ENCODE measurements at places on chromosomes 5 and 9.

GRCh38 chr9:88076286-88077070 is 61.8 kb downstream of the SPATA31C2 start:
- peak; percentile 72 for DNase-seq

DNA sequence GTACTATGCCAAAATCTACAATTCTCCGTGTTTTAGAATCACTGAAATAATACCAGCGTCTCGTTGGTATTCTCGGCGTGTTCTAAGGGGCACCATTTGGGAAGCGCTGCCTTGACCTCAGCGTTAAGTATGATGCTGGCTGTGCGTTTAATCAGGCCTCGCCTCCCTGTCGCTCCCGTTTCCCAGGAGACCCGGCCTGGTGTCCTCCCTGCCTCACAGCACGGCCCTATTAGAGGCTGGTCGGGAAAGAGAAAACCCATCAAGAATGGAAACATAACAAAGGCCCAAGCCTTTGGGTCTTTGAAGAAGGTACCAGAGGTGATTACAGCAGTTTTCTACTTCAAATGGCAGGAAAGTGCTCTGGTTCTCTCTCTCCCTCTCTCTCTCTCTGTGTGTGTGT is 30.0 kb downstream of the GFPT2 start:
- no peak for DNase-seq

- DNase-seq, result no peak
These were observed 171.7 kb downstream of the AUH start for GRCh38 chr9:91190062-91190461.

DNA sequence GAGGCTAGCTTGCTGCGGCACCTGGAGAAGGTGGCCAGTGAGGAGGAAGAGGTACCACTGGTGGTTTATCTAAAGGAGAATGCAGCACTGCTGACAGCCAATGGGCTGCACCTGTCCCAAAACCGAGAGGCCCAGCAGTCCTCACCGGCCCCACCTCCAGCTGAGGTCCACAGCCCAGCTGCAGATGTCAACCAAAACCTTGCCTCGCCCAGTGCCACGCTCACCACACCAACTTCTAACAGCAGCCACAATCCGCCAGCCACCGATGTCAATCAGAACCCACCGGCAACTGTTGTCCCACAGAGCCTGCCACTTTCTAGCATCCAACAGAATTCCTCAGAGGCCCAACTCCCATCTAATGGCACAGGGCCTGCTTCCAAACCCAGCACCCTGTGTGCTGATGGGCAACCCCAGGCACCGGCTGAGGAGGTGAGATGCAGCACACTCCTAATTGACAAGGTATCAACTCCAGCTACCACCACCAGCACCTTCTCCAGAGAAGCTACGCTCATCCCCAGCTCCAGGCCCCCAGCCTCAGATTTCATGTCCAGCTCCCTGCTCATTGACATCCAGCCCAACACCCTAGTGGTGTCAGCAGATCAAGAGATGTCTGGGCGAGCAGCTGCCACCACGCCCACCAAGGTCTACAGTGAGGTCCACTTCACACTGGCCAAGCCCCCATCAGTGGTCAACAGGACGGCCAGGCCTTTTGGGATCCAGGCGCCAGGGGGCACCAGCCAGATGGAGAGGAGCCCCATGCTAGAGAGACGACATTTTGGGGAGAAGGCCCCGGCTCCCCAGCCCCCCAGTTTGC is 8.0 kb downstream of the SYNPO start:
- no peak for DNase-seq

DNA sequence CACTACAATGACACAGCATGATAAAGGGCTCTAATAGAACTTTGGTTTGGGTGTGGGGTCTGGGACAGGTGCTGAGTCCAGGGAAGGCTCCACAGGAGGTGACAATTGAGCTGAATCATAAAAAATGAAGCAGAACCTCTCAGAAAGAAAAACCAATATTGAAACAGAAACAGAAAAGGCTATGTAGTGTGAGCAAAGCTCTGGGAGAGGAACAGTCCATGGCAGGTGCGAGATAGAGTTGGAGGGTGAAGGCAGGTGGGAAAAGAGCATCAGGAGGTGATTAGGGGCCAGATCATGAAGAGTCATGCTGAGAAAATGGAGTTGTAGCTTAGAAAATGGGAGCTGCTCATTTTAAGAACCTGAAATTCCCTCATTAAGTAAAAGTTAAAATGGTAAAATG is 164.9 kb downstream of the KCTD16 start:
- no peak for DNase-seq

DNA sequence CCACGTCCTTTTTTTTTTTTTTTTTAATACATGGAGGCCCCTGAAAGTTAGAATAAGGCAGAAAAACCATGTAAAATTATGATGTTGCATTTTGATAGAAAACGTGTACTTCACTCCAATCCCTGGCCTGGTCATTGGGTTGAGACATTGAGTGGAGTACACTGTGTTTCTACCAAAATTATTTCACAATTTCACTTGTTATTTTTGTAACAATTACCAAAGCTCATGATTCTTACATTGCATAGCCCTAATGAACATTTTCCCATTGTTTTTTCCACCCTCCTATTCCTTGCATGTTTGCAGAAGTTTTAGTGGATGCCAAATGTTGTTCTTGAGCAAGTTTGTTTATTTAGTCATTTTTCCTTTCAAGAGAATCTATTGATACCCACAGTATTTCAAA is 21.9 kb downstream of the MAMDC2 start:
- DNase-seq, result no peak

Measured in G401 (cell line).